Fibroblast of the conjunctiva (primary cell): ENCODE measurements at places on chromosomes 3 and 15.

DNA sequence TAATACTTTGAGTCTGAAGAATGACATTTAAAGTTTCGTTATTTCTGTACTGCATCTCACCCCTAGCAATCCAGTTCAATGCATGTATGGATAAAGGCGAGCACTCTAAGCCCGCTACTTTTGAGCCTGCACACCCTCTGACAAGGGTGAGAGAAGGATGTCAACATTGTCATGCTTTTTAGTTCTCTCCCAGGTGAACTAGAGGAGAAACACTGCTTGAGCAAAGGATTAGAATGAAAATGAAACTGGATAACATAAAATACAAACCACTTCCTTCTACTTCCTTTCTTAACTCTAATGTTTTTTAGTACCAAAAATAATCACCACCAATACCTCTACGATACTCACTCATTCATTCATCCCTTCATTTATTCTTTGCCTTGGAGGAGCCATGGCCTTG is 588.7 kb upstream of the NR2F2 start:
- DNase-seq, result no peak

- no peak for DNase-seq
These were observed 124.4 kb downstream of the FEZF2 start for GRCh38 chr3:62248734-62249483.

- DNase-seq, result peak; percentile 4
These were observed 19.0 kb upstream of the CCR2 start for GRCh38 chr3:46334741-46335478.

DNA sequence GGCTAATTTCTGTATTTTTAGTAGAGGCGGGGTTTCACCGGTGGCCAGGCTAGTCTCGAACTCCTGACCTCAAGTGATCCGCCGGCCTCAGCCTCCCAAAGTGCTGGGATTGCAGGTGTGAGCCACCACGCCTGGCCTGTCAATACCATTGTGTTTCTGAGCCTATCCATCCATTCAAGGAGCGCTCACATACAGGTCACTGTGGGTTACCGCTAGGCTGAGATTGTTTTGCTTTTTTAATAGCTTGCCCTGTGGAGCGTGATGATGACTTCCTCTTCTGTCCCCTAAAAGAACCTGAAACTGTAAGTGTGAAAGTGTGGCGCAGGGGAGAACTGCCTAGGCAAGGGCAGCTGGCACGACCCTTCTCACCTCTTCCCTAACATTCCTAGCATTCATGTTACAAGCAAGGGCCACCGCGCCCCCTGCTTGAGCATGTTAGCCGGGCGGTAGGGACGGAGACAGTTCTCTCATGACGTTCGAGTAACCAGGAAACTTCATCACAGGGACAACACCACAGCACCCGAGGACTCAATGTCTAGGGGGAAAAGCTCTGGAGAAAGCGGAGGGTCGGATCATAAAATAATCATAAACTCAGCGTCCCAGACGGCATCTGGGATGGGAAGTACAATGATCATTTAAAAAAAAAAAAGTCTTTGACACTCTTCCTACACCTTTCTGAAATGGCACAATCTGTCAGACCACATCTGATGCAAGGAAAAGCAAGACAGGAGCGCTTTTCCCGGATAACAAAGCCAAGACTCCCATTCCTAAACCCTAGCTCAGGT is 790 bp downstream of the LAMP3 start:
- DNase-seq, result no peak

DNA sequence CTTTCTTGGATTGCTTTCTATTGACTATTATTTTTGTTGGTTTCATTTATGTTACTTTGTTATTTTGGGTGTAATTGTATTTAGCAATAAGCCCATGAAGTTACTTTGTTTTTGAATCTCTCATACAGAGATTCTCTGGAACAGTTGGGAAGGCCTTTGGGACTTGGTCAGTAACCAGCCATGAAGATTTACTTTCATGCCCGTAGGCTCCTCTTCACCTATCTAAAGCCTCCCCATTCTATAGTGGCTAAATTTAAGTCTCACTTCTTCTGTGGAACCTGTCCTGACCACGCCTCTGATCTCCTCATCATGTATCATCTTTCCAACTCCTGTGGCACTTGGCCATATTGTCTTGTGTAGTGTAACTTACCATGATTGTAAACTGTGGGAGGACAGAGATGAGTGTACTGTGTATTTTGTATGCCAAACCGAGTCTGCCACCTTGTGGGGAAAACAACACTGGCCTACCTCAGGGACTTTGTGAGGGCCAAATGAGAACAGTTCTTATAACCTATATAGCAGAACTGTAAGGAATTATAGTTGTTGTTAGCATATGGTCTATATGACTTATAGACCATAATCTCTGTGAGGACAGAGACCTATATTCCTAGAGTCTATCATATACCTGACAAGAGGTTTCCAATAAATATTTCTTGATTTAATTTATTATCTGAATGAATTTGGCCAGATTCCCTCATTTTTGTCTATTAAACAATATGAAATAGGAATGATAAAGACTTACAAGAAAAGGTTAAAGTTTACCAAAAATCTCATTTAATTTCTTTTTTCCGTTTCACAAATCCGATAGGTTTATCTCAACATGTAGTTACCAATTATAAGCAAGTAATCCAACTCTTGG is 75.0 kb downstream of the STARD9 start:
- peak; percentile 75 for DNase-seq

GRCh38 chr3:100117093-100117492 is 2.8 kb upstream of the FILIP1L start:
- DNase-seq, result no peak

DNA sequence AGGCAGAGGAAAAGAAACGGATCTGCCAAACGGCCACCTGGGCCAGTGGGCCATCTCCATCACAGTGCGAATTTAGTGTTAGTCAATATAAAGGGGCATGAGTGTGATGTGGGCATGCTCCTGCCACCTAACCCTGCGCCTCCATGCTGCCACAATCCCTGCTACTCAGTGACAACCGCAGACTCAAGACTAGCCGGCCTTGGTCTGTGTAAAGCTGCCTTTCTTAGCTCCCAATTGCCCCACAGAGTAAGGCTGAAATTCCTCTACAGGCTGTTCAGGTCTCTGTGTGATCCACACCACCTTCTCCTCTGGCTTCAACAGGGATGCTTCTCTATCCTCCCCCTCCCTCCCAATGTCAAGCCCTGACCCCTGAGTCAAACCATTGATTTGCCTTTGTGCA is 269.7 kb downstream of the XXYLT1 start:
- DNase-seq, result no peak

GRCh38 chr3:25603703-25604102 is 61.0 kb downstream of the TOP2B start:
- no peak for DNase-seq

GRCh38 chr3:44974416-44974815 is 1.6 kb downstream of the ZDHHC3 start:
- DNase-seq, result no peak
